ENCODE measurements at places on chromosomes 11 and 22.

DNA sequence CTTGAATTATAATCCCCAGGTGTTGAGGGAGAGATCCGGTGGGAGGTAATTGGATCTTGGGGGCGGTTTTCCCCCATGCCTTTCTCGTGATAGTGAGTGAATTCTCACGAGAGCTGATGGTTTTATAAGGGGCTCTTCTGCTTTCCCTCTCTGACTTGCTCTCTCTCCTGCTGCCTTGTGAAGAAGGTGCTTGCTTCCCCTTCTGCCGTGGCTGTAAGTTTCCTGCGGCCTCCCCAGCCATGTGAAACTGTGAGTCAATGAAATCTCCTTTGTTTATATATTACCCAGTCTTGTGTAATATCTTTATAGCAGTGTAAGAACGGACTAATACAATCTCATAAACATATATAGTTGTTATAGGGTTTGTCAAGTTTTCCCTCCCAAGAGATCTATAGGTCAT lies 32.8 kb downstream of the KCNE3 start:
- no peak for DNase-seq

- DNase-seq: no peak
Measured at GRCh38 chr11:125055107-125055715, 7.9 kb upstream of the SLC37A2 start.

DNA sequence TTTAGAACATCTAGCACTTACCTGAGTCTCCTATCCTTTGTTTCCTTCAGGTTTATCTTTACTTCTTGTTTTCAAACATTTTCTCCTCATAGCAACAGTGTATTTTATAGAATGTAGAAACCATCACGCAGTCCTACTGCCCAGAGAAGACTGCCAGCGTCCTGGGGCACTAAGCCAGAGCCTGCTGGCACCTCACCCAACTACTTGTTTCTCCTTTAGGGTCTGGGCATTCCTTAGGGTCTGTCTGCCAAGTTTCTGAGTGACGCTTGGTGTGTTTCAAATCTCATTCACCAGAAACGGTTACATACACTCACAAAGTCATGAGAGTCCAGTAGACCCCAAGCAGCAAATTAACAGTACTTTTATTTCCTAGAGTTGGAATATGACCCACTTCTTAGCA lies 49.6 kb upstream of the SLC25A1 start:
- DNase-seq: no peak

DNA sequence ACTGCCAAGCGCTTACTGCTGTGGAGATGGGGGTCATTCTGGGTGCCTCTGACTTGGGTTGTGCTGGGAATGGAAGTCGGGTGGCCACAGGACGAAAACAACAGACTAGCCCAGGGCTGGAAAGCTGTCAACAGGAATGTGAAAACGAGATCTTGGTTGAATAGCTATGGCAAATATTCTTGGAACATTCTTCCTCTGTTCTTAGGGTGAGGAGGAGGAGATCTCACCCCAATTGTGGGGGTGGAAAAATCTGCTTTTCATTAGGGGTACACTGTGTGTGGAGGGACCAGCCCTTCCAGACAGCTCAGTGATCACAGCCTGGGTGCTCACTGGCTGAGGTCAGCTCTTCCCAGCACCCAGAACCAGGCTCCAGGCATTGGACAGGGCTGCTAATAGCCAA lies 52.0 kb upstream of the PRSS23 start:
- DNase-seq: no peak

DNA sequence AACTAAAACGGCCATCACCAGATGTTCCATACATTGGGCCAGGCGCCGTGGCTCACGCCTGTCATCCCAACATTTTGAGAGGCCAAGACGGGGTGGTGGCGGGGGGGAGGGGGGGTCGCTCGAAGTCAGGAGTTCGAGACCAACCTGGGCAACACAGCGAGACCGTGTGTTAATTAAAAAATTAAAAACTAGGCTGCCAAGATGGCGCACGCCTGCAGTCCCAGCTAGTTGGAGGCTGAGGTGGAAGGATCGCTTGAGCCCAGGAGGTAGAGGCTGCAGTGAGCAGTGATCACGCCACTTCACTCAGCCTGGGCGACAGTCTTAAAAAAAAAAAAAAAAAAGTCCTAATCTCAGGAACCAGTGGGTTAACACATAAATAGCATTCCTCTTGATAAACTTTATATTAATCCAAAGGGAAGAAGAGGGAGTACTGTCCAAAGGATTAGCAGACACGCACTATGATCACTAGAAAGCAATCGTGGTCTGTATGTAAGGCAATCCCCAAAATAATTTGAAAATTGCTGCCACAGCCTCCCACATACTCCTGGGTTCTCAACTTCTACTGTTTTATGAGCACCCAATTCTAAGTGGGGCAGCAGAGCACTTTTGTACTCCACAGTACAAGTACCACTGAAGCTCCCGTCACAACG lies 604 bp downstream of the PUS3 start:
- peak; percentile 12 for DNase-seq

DNA sequence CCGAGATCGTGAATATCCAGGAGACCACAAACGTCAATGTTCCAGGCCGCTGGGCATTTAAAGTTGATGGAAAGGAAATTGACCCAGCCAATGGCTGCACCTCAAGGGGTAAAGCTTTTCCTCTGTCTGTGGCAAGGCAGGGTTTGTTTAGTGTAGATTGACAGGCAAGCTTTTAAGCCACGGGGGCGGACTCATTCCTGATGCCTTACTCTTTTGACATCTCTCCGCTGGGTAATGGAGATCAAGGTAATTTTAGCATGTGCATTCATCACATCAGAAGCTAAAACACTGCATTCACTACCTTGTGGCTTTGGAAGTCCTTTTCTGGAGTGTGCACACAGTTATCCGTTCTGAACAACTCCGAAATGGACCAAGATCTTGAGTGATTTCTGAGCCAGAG lies 12.6 kb downstream of the TECTA start:
- DNase-seq: no peak

DNA sequence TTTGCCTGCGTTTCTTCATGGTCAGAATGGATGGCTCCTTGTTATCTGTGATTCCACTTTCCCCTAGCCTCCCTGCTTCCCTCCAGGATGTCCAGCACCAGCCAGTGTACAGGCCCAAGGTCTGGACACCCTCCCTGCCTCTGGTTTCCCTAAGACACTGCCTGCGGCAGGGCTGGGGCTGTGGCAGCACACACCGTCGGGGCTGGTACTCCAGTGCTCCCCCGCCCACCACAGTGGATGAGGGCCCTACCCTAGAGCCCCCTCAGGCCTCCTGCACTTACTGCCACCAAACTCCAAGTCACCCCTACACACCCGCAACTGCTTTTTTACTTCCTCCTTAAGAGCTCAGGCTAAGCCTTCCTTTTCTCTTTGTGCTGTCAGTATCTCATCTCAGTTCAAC lies 28.9 kb downstream of the ZNF214 start:
- no peak for DNase-seq

- DNase-seq: no peak
Measured at GRCh38 chr22:46815896-46816731, 53.7 kb downstream of the TBC1D22A start.

DNA sequence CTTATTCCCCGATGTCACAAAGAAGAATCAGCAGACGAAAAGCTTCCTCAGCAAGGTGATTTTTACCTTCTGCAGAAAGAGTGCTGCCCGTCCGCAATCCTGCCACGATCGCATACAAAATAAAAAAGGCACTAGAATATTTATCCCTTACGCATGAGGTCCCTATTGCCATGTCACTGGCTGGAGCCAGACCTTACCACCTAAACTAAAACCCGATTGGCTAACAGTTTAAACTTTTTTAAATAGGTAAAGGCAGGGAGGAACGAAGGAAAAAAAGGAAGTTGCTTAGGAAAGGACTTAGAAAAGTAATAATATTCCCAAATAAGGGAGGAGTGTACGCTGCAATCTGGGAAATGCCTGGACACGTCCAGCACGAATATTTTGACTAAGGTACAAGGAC lies 21.2 kb upstream of the ALDH3B2 start:
- no peak for DNase-seq

- no peak for DNase-seq
Measured at GRCh38 chr11:61777234-61778090, 14.9 kb downstream of the TMEM258 start.

Measured in NCI-H2081 (cell line).